Activated naive CD4-positive, alpha-beta T cell (primary cell): ENCODE measurements at places on chromosomes 12 and 14.

DNA sequence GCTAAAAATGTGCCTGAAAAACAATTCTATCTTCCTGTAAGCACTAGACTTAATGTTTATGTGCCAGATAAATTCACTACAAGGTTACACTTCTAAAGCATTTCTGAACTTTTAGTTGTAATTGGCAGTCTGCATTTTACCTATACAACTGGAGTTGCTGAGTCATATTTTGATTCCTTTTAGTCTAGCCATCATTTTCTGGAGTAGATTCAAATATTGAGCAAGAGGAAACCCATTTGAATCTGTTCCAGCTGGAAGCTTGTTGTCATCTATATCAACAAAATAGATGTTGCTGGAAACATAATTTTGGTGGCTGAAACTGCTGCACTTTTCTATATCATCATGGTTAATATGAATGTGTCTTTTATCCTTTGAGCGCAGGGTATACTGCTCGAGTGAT lies 122.2 kb upstream of the CCDC175 start:
- DNase-seq: no peak

- DNase-seq: no peak
Measured at GRCh38 chr14:53954551-53955228, 1.9 kb downstream of the BMP4 start.

- DNase-seq: no peak
Measured at GRCh38 chr14:86780876-86781510, 1212.0 kb downstream of the GALC start.

DNA sequence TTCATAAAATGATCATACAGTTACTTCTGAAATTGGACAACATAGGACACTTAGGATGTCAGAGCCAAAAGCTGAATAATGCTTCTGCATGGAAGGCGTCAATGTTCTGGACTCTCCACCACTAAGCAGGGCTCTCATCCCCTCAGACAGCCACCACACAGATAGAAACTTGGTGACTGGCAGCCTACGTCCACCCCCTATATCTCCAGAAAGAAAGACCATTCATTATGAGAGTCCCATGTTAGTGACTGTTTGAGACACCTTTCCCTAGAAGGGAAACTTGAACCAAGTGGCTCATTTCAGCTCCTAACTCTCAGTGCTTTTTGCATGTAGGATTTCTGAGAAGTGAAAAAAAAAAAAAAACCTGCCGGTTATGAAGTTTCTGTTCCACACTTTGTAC lies 251.0 kb upstream of the FKBP4 start:
- DNase-seq: no peak

GRCh38 chr12:93130366-93131054 lies 201.4 kb upstream of the EEA1 start:
- DNase-seq: no peak

- peak; percentile 14 for DNase-seq
Measured at GRCh38 chr12:53695152-53696145, 19.6 kb upstream of the ATP5MC2 start.

- no peak for DNase-seq
Measured at GRCh38 chr12:69779928-69780327, 41.3 kb downstream of the RAB3IP start.

DNA sequence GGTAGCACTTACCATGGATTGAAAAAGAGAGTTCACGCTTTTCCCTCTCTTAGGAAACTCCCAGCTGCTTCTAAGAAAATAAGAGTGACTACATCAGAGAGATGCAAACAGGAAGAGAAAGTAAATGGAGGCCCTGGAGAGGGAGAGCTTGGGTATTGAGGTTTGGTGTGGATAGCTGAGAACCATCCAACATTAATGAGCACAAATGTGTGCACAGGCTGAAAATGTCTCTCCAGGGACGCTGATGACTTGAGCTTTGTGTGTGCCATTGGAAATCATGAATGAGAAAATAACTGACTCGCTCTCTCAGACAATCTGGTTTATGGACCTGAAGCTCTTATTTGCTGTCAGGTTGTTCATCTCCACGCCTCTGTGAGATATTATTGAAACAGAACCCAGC lies 318.8 kb downstream of the NRXN3 start:
- no peak for DNase-seq

- no peak for DNase-seq
Measured at GRCh38 chr14:30597504-30597903, 24.6 kb upstream of the SCFD1 start.

GRCh38 chr12:90548595-90548994 lies 406.4 kb downstream of the CCER1 start:
- no peak for DNase-seq

- no peak for DNase-seq
Measured at GRCh38 chr12:116384691-116385485, 107.4 kb upstream of the MED13L start.

- no peak for DNase-seq
Measured at GRCh38 chr14:50353126-50353525, 41.0 kb downstream of the DMAC2L start.

DNA sequence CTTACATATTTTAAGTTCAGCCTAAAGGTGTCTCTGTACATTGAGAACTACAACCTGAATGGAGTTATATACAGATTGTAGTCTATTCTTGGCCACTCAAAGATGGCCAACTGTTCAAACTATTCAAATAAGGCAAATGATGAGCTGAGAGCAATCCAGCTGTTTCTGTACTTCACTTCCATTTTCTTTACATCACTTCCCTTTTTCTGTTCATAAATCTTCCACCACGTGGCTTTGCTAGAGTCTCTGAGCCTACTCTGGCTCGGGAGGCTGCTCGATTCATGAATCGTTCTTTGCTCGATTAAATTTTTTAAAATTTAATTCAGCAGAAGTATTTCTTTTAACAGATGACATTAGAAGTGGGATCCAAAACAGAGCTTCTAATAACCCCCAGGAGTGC lies 879.7 kb downstream of the GALC start:
- DNase-seq: no peak

DNA sequence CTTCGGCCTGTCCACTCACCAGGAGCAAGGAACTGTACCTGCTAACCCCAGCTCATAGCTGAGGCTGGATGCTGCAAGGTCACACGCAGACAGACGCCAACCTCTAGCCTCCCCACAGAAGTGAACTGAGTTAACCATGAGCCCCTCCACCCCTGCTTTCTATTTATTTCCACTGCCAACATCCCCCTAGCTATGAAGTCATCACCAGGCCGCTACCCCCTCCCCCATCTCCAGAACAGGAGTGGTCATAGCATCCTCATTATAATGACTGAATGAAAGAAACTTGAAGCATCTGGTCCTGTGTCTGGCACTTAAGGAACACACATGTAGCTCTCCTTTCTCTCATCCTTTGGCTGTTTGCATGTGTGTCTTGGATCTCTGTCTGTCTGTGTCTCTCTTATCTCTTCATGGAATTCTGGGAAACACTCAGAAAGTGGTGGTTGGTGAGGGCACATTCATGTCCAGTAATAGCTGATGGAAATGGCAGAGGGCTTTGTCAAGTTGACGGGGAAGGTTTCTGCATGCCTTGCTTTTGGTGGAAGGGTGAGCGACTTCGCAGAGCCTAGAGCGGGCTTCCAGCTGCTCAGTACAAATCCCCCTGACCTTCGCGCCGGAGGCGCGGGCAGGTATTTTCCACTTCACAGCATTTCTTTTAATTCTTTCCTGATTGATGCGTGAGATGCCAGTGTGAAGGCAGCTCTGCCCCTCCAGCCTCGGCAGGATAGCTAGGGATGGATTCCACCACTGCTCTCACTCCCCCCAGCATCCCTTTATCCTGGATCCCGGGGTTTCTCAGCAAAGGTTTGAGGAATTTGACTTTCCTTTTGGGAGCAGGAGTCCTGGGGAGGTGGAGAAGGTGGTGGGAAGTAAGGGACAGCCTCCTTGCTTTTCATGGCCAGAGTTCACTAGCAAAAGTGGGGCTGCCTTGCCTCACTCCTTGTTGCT lies 198.2 kb downstream of the CHST11 start:
- DNase-seq: no peak

DNA sequence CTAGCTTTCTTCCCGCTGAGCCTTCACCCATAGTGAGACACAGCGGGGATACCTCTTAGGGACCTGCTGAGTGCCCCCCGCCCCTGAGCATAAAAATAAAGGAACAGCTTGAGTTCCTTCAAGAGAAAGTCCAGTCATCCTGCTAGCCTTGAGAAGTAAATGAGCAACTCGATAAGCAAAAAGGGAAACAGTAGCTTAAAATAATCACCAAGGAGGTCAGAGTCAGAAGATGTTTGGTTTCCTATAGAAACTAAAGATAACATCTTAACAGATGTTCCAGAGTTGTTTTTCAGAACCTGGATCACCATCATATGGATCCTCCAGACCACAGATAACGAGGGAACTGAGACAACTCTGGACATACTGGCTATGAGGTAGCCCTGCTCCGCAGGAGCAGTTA lies 94.0 kb downstream of the BCAT1 start:
- DNase-seq: no peak

DNA sequence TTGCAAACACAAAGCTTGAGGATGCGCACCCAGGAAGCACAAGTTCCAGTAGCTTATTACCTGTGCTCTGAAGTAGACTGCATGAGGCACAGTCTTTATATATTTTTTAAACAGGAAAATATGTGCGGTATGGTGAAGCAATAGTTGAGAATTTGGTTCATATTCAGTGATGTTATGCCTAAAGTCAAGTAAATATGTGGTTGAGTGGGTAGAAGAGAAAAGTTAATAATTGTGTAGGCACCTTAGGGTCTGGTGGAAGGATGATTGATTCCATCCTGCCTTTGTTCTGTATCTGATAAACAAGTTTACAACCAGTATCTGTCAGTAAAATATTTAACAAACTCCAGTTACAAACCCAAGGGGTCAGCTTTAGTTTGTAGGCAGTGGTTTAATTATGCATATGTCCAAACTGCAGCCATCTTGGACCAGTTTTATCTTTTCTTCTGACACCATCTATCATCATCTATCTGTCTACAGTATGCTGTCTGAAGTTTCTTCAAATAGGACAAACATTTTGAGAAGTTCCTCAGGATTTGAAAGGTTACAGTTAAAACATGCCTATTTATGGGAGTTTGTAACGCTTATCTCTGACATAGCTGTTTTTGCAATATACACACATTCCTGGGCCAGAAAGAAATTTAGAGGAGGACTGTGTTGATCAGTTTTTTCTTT lies 10.8 kb downstream of the SINHCAF start:
- DNase-seq: no peak

DNA sequence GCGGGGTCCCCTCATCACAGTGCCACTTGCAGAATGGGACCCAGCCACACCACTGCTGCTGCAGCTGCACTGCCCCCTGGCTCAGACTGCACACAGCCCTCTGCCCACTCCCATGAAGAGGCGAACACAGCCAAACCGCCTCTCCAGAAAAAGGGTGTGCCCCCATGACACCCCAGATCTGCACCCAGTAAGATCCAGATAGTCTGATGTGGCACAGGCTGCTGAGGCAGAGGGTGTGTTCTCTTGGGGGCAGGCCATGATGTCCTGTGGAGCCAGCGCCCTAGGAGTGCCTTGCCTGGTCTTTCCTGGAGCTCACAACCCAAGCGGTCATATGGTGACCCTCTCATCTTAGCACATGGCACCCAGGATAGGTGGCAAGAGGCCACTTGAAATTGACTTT lies 44.4 kb downstream of the SLC8B1 start:
- DNase-seq: no peak

GRCh38 chr12:124754949-124755800 lies 108.5 kb downstream of the SCARB1 start:
- DNase-seq: no peak

DNA sequence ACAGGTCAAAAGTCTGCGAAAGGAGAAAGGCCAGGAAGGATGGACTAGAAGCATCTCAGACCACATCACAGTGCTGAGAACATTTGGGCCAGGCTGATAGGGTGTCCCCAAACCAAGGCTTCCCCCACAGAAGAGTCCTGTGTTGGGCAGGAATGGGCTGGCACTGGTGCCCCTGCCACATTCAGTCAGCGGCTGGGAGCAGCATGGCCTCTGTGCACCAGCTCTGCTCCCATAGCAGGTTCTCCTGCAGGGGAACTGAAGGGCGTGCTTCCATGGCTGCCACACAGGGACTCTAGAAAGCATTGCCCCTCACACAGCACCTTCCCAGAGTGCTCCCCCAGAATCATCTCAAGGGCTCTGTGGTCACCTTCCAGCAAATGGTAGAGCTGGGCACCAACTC lies 17.5 kb downstream of the EVL start:
- no peak for DNase-seq

DNA sequence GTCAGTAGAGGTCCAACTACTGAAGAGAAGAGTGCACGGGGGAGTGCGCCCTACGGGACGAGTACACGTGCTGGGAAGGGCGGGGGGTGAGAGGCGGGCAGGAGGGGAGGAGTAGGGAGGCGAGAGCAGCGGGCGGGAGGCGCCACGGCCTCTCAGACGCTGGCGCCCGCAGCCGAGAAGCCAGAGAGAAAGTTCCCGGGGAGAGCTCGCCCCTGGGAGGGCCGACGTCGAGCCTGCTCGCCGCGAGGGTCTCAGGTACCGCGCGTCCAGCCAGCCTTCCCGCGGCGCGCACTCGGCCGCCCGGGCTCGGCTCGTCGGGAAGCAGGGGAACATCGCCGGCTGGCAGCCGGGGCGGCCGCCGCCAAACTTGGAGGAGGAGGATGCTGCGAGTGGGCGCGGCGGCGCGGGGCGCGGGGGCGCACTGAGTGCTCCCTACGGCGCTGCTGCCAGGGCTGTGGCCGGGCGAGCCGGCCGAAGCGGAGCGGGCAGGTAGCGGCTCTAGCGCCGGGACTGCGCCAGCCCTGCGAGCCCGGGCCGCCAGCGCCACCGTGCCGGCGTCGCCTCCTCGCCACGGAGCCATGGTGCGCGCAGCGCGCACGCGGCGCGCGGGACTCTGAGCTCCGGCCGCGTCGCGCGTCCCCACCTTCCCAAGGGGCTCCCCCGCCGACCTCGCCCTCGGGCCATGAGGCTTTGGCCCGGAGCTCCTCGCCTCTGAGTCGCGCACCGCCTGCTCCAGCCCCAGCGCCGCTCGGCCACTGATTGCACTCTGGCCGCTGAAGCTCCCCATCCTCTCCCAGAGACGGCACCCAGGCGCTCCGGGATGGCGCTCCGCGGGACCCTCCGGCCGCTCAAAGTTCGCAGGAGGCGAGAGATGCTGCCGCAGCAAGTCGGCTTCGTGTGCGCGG lies at the start of gene SLC24A4:
Gene SLC24A4 (plus strand): TSS at position 155 of the 905 bp plus-strand sequence. CDS start 666 bp downstream, at position 821.
- no peak for DNase-seq

DNA sequence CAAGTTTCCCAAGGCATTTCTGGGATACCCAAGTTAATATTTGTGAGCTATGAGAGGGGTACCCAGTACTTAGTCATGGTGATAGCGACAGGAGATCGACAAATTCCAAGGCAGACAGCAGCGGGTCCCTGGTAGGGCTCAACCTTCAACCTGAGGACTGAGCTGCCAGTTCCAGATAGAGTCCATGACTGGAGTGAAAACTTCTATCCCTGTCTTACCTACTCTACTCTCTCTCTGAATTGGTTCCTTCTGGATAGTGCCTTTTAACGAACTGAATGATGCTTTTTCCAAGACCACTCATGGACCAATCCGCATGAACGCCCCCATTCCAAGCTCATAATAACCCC lies 76.9 kb upstream of the ALG10 start:
- no peak for DNase-seq

- DNase-seq: no peak
Measured at GRCh38 chr12:118175823-118176447, 40.0 kb downstream of the PEBP1 start.

GRCh38 chr12:111766608-111767361 lies at the start of gene ALDH2:
ALDH2 (plus strand) TSS chr12:111766933; CDS start chr12:111766983, 50 bp downstream.
- peak; percentile 28 for DNase-seq

- no peak for DNase-seq
Measured at GRCh38 chr12:82745063-82745674, 58.5 kb downstream of the TMTC2 start.

- no peak for DNase-seq
Measured at GRCh38 chr12:95088379-95088778, 15.0 kb upstream of the NR2C1 start.

- DNase-seq: no peak
Measured at GRCh38 chr12:106030210-106031071, 108.3 kb downstream of the NUAK1 start.

GRCh38 chr14:39781466-39781865 lies 349.2 kb upstream of the FBXO33 start:
- DNase-seq: no peak
